AG20443 (cell line): ENCODE measurements at places on chromosomes 7 and 10.
A peak's percentile ranks its signal among the peaks of the same experiment; 100 is the strongest.

- DNase-seq: no peak
These were observed 1.2 kb upstream of the FAM241B start for GRCh38 chr10:69628891-69629290.

GRCh38 chr7:70480927-70481569 lies 650.9 kb upstream of the GALNT17 start:
- peak; percentile 18 for DNase-seq

GRCh38 chr7:36048902-36049240 lies 104.2 kb upstream of the EEPD1 start:
- DNase-seq: peak; percentile 45

DNA sequence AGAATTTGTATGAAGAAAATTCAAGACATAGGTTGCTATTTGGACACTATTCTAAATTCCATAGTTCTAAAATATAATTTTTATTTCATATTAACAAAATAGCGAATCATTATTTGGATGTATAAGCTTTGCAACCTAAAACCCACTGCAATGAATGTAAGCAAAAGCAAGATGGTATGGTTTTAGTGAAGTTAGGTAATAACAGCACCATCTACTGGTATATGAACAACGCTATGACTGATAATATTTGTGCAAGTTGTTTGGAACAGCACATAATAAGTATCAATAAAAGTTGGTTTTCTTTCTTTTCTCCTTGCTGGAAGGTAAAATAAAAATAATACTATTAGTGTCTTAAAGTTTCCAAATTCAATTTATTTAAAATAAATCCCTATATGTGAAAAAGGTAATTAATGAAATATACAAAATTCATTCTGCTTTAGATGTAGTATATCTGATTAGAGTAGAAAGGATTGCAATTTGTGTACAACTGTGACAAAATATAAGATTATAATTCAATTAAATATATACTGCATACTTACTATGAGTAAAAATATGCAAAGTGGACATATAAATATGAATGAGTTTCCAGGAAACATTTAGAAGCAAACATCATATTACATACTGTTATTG lies 79.0 kb upstream of the LSM8 start:
- DNase-seq: peak; percentile 9

DNA sequence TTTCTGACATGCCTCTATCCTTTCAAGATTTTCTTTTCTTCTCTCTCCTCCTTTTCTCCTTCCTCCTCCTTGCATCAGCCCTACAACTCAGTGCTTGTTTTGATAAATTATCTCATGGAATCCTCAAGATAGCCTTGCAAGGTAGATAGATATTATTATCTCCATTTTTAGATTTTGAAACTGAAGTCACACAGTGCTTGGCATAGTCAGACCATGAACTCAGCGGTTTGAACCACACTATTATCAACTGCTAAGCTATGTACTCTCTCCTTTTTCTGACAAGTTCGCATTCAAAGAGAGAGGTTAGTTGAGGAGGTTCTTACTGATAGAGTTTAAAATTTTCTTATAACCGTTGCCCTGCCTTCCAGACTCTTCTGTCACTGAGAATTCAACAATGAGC lies 79.1 kb downstream of the SUGCT start:
- DNase-seq: no peak

- no peak for DNase-seq
These were observed 109.1 kb upstream of the EFCAB10 start for GRCh38 chr7:105690325-105690945.

DNA sequence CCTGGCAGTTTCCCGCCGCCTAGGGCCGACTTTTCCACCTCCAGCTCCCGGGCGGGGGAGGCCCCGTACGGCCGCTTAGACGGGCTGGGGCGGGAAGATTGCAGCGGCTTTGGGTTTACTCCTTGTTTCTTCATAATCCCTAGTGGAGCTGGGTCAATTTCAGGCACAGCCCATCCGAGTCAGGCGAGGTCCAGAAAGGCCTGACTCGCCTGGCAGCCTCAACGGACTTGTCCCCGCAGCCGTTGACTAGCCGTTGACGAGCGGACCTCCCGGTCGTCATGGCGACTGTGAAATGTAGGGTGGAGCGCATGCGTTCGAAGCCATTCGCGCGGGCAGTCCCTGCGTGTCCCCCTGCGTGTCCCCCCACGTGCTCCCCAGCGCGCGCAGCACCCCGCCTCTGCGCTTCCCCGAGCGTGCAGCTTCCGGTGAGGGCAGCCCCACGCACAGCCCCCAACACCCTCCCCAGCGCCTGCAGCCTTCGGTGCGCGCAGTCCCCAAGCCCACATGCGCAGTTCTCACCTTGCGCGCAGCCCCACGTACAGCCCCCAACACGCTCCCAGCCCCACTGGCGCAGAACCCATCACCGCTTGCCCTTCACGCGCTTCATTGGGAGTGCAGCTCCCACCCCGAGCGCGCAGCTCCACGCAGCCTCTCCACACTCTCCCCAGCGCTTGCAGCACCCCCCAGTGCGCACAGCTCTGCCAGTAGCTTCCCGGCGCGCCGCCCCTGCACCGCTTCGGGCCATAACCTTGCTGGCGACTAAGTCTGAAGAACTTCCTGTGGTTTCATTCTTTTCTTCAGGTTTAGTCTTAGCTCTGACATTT lies 67.8 kb downstream of the TBX20 start:
- peak; percentile 5 for DNase-seq

- DNase-seq: no peak
These were observed 2.2 kb downstream of the ZNF212 start for GRCh38 chr7:149241696-149242095.

DNA sequence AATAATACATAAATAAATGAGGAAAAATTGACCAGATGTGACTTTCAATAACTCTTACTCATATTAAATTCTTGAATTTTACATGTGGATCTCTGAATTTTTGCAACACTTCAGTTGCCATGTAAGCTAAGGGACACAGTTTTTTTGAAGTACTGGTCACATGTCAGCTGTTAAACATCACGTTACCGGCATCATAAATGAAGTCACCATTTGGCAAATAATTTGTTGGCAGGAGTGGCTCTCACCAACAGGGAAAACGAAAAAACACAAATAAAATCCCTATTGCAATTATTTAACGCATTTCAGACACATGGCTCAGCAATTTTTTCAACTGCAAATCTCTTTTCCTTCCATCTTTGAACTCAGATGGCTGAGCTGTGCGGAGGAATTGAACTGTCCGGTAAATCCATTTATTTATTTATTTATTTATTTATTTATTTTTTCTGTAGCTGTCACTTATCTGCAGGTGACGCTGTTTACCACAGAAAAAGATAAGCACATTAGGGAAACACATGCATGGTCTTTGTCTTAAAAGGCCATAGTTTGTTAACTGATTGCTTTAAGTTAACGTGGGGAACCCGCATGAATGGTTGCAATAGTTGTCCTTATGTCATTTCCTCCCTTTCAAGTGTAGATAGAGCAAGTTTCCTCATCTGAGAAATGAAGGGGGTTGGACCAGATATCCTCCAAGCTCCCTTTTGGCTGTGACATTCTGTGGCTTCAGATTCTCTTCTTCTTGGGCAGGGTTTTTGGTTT lies 64.7 kb upstream of the JAZF1 start:
- DNase-seq: no peak

DNA sequence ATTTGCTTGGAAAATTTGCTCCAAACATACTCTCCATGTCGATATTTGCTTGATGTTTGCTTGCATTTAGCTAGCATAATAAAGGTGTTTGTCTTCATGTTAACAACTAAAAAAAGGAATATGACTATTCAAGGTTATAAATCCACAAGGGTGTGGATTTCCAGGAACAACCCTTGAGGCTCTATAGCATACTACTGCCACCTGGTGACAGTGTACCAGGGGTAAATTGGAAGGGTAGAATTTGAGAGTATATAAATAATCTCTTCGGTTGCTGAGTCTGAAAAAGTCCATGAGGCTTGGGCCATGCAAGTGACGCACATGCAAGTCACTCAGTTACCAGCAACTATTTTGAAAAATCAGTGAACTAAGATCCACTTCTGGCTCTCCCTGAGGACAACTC lies 68.4 kb downstream of the SLIT1 start:
- DNase-seq: no peak

DNA sequence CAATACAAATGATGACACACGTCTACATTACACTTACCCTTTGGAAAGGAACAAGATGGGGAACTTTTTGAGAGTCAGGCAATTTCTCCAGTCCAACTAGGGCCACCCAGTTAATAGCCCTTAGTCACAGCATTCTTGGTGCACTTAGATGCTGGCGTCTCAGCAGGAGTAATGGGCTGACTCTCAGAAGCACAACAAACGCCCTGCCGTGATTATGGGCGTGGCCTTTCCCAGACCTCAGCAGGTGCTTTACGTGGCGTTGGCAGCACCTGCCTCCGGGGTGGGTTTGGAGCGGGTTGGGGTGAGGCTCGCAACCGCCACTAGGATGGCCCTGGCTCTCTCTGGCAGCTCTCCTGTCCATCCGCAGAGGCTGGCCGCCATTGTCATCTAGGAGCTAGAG lies 147.6 kb upstream of the SHH start:
- DNase-seq: no peak

DNA sequence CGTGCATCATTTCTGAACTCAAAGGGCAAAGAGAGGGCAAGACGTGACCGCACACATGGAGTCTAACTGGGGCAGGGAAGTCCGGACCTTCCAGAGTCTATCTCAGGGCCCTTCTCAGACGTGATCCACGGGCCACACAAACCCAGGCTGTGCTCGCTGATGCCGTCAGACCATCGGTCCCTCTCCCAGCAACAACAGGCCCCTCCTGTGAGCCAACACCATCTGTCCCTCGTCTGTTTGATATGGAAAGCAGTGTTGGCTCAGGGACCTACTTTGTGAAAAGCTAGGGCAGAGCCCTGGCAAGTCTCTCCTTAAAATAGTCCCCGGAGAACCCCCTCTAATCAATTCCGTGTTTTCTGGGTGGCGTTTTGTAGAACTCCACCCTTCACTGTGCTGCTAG lies 208.8 kb downstream of the TCERG1L start:
- no peak for DNase-seq

DNA sequence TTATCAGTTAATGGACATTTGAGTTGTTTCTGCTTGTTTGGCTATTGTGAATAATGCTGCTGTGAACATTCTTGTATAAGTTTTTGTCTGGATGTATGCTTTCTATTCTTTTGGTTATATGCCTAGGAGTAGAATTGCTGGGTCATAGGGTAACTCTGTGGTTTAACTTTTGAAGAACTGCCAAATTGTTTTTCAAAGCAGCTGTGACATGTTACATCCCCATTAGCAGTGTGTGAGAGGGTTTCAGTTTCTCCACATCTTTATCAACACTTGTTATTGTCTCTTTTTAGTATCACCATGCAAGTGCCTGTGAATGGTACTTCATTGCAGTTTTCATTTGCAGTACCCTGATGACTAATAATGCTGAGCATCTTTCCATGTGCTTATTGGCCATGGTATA lies 2.1 kb upstream of the NDUFB8 start:
- DNase-seq: no peak

DNA sequence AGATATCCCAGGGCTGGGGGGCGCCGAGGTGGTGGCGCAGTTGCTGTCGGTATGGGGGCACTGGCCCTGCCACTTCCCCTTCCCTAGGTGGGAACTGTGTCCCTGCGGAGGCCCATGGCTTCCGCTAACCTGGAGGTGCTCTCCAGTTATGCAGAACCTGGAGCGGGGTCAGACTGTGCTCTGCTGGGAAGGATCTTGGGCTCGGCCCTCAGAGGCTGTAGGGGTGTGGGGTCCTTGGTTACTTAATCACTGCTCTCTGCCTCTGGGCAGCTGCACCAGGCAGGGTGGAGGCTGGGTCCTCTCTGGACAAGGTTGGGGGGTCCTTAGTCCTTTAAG lies 2.4 kb downstream of the BRI3 start:
- no peak for DNase-seq

DNA sequence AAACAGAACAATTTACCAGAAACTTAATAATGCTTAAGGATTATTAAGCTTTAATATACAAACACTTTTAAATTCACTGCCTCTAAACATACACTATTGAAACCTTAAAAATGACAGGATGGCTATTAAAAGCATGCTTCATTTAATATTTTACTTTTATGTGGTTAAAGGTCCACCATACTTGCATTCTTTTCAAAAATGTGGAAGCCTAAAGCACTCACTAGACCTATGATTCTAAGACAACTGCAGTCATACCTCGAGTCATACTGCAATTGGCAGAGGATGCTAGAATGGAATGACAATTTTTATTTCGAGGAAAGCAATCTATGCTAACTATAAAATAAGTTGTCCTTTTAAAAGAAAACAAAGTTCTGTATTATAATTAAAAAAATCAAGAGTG lies 85.3 kb downstream of the PIP4K2A start:
- DNase-seq: peak; percentile 24

DNA sequence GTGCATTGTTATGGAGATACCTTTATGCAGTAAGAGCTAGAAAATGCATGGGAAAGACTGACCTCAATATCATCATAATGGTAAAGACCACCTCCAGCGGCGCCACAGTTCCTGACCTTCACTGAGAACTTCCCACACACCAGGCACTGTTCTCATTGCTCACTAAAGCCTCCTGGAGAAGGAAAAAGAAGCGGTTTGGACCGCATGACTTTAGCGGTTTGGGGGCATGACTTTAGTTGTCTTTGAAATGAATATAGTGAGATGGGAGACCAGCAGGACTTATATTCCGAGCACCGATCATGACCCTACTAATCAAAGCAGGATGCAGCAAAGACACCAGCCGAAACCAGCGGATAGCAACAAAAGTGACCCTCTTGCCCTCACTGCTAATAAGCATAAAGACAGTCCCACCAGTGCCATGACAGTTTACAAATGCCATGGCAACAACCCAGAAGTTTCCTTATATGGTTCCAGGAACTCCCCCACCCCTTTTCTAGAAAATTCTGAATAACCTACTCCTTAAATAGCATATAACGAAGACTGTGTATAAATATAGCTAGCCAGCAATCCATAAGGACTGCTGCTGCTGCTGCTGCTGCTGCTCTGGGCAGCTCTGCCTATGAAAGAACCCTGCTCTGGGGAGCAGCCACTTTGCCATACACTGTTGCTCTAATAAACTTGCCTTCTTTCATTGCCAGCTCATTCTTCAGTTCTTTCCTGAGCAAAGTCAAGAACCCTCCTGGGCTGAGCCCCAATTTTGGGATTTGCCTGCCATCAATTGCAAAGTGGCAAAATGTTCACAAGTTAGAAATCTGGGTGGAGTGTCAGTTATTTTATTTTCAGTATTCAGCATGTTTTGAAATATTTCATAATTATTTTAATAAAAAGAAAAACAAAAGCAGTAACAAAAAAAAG lies 694.1 kb downstream of the SUGCT start:
- DNase-seq: no peak

- DNase-seq: no peak
These were observed 2.7 kb downstream of the COBL start for GRCh38 chr7:51313738-51314425.
